Hematopoietic multipotent progenitor cell treated with erythropoietin and hydrocortisone succinate and interleukin-3 and kit ligand, for 8 days (in vitro differentiated cells): ENCODE measurements at places on chromosomes 1 and 21.

DNA sequence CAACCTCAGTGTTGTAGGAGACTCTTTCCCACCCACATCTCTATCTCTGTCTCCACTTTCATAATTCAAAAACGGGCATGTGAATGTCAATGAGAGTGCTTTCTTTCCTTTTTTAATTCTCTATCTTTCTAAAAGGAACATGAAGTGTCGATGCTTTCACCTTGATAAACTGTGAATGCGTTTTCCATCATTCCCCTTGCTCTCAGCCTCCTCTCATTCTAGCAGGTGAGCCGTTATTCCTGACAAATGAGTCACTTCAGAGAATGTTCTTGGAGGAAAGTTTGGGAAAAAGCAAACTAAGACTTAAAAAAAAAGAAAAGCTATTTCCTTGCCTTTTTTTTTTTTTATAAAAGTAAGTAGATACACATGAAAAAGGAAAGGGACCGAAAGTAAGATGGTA, 226.0 kb upstream of the C1orf87 start:
- no peak for DNase-seq

- no peak for DNase-seq
These were observed 57.5 kb downstream of the IARS2 start for GRCh38 chr1:220151454-220151853.

DNA sequence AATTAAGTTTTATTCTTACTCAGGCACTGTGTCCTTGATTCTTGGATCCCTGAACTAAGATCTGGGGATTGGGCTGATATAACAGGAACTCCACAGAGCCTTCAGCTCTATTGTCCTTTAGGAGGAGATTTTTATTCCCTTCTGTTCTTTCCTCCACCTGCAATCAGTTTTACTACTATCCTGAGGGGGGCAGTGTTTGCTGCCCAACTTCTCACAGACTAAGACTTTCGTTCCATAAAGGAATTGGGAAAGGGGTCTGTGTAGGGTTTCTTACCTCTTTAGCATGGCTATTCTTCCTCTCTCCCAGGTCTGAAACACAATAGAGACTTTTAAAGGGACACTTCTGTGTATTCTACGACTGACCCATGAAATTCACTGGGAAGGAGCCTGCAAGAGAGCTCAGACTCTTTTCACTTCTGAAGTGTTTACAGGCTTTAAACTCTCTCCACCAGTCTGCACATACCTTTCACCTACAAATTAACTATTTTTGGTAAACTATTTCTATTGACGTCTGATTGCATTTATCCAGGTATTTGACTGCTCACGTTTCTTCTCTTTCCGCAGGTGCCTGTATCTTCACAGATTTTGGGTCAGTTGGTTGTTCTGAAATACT, 103.3 kb upstream of the DEPDC1 start:
- DNase-seq, result peak; percentile 1

- no peak for DNase-seq
These were observed 5.3 kb upstream of the ARHGEF11 start for GRCh38 chr1:157050836-157051235.

DNA sequence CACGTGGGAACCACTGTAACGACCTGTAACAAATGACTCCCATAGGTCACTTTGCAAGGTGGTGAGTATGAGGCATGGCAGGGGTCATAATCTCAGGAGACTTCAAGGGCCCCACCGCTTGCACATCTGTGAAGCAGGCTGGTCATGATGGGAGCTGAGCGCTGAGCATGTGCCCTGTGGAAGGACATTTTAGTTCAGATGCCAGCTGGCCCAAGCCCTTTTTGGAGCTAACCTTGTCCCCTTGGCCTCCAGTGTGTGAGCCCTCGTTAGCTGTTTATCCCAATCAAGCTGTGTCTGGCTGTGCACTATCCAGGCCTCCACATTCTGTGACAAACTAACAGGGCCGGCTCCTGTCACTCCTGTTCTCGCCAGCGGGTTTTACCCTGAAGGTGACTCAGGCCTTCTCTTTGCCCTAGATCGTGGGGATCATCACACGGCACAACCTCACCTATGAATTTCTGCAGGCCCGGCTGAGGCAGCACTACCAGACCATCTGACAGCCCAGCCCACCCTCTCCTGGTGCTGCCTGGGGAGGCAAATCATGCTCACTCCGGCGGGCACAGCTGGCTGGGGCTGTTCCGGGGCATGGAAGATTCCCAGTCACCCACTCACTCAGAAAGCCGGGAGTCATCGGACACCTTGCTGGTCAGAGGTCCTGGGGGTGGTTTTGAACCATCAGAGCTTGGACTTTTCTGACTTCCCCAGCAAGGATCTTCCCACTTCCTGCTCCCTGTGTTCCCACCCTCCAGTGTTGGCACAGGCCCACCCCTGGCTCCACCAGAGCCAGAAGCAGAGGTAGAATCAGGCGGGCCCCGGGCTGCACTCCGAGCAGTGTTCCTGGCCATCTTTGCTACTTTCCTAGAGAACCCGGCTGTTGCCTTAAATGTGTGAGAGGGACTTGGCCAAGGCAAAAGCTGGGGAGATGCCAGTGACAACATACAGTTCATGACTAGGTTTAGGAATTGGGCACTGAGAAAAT, 7.6 kb downstream of the NPPA start:
- DNase-seq, result no peak
